ENCODE measurements at places on chromosomes 4 and X. TPM values are rescaled to one million over a fixed set of nuclear protein-coding genes. Genes with fewer than 3 reads are reported as not detected.

DNA sequence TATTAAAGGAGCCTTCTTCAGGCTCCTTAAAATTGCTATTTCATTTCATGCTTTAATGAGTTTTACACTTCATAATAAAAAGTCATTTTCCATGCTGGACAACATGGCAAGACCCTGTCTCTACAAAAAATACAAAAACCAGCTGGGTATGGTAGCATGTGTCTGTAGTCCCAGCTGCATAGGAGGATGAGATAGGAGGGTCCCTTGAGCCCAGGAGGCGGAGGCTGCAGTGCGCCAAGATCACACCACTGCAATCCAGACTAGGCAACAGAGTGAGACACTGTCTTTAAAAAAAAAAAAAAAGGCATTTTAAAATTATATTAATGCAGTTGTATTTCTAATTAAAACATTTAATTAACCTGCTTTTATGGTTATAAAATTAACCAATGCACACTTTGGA lies 49.2 kb downstream of the PDS5A start:
- H3K27ac ChIP-seq: no peak overlapping the region
- no peak for DNase-seq
- H3K4me3 ChIP-seq: no peak overlapping the region
- no peaks in the 10 kb centered on the region for H3K4me1 ChIP-seq

The BTK gene
- not detected for total RNA-seq

DNA sequence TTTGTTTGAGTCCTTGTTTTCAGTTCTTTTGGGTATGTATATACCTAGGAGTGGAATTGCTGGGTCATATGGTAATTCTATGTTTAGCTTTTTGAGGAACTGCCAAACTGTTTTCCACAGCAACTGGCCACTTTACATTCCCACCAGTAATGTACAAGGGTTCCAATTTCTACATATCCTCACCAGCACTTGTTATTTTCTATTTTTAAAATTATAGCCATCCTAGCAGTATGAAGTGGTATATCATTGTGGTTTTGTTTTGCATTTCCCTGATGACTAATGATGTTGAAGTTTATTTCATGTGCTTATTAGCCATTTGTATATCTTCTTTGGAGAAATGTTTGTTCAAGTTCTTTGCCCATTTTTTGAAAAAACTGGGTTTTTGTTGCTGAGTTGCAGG lies 39.6 kb downstream of the TMEM164 start:
- H3K4me3 ChIP-seq: no peak overlapping the region
- no peak overlapping the region for H3K27ac ChIP-seq
- DNase-seq: no peak
- peaks cover 9% of the 10 kb centered on the region for H3K4me1 ChIP-seq
- H3K27me3 ChIP-seq: no peaks in the 10 kb centered on the region

The LIMCH1 gene
- total RNA-seq: 339 TPM

The NUDT10 gene
- not detected for total RNA-seq

The DHRSX gene
- 13.2 TPM for total RNA-seq

The KIAA1210 gene
- total RNA-seq: not detected

DNA sequence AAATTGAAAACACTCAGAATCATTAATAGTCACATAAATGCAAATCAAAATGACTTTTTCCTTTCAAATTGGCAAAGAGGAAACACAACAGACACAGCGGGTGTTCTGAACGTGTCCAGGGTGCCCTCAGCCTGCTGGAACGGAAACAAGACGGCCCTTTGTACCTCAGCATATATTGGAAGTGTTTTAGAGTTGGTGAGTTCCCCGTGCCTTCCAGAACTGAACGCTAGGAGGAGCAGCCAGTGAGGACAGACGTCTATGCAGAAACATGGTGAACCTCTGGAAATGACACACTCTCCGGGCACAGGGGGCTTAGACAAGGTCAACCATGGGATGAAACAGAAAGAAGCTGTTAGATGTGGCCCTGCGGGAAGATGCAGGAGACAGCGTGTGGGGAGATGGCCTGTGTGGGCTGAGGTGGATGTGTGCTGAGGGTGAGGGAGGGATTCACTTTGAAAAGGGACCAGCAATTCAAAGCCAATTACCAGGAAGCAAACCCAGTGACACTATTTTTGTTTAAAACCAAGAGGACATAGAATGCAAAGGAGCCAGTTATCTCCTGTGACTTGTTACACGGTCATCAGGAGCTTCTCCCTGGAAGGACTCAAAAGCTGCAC lies 40.4 kb downstream of the RNF212 start:
- H3K4me3 ChIP-seq: no peak overlapping the region
- H3K27ac ChIP-seq: no peak overlapping the region
- H3K36me3 ChIP-seq: no peaks in the 10 kb centered on the region
- H3K27me3 ChIP-seq: no peaks in the 10 kb centered on the region

- no peak for DNase-seq
- no peaks in the 10 kb centered on the region for H3K27me3 ChIP-seq
- peaks cover 5% of the 10 kb centered on the region for H3K36me3 ChIP-seq
- H3K4me3 ChIP-seq: no peak overlapping the region
These were observed 151.0 kb downstream of the TMEM164 start for GRCh38 chrX:110153896-110154295.

The BEX4 gene
- total RNA-seq: 1.0 TPM

The BLTP1 gene
- 44.0 TPM for total RNA-seq

GRCh38 chrX:130032552-130032951 lies 50.1 kb downstream of the BCORL1 start:
- no peaks in the 10 kb centered on the region for H3K27me3 ChIP-seq
- no peak for DNase-seq
- H3K4me1 ChIP-seq: no peaks in the 10 kb centered on the region

DNA sequence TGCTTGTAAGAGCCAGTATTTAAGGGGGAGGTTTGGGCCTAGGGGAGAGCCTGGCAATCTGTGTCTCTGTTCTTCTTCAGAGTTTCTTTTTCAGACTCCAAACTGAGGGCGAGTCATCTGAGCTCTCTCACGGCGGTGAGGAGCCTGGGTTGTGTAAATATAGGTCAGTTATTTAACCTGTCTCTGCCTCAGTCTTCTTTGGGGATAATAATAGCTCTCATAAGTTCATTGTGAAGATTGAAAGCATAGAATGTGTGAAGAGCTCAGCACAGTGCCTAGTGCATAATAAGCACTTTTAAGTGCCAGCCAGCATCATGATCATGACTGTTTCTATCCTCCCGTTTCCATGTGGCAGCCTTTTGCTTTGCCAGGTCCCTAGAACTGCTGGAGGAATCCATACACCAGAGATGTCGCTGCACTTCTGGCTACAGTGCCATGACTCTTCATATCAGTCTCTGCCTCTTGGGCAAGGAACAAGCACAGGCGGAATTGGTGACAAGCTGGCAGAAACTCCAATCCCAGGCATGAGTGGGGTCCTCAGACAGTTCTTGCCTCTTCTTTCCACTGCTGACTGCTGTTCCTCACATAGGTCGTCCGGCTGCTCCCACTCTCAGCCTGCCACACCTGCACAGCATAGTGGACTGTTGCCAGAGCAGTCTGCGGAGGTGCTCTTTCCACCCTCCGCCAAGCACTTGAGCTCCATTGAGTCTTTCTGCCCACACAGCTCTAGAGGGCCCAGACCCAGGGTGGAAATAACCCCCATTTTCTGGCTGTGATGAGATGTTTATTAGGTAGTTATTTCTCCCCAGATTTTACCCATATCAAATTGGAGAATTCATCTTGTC lies 103.7 kb upstream of the MAML3 start:
- H3K27me3 ChIP-seq: no peaks in the 10 kb centered on the region
- no peak overlapping the region for H3K4me3 ChIP-seq
- no peak for DNase-seq
- peaks cover 64% of the 10 kb centered on the region for H3K4me1 ChIP-seq
- H3K36me3 ChIP-seq: no peaks in the 10 kb centered on the region

DNA sequence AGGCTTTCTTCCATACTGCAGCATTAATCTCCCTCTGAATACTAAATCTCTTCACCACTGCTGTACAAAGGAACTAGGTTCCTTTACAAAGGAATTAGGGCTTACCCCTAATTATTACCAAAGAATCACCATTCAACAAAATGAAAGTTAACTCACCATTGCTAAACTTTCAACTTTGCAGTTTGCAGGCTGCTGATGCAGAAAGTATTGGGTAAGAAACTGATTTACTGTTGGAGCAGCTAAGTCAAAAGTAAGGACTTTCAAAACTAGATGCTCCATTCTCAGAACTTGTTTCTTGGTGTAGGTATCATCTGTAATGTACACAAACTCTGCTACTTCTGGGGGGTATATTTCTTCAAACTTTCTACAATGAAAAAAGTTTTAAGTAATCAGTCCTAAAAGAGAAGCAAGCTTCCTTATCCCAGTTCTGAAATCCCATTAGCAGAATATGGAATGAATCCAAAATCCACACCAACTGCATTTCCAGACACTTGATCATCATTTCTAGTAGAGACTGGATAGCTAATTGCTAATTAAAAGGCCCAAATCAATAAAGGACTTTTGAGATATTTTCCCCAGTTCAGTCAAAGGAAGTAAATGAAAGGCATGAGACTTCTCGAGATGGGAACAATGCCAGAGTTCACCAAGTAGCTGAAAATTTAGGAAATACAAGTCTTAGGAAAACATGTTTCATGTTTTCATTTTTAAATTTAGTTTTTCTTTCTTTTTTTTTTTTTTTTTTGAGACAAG lies 4.3 kb downstream of the CCNA2 start:
- H3K27ac ChIP-seq: no peak overlapping the region
- H3K4me3 ChIP-seq: no peak overlapping the region
- H3K36me3 ChIP-seq: peaks cover 54% of the 10 kb centered on the region

The CDS1 gene
- total RNA-seq: 37.3 TPM

The TCP11X2 gene
- not detected for total RNA-seq

Data from PC-9 (cell line).